ENCODE measurements at places on chromosomes 2 and 18. TPM values are rescaled to one million over a fixed set of nuclear protein-coding genes. Genes with fewer than 3 reads are reported as not detected.

- H3K27ac ChIP-seq = no peak overlapping the region
- no peaks in the 10 kb centered on the region for H3K36me3 ChIP-seq
- no peak for DNase-seq
- H3K4me3 ChIP-seq = no peak overlapping the region
Observed at GRCh38 chr18:8326763-8327394, 282.4 kb upstream of the RAB12 start.

DNA sequence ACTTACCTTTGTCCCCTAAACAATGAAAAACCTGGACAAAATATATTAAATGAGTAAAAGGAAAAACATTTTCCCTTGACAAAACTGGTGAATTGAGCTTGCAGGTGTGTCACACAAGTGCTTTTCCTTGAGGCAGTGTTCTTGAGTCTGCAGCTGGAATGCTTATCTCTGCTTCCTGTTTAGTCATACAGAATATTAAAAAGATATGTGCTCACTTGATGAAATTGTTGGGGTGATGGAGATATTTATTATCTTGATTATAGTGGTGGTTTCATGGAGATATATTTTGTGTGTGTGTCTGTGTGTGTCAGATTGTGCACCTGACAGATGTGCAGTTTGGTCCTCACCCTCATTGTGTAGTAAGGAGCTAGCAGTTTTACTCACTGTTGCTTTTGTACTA is 3.3 kb downstream of the TAF1B start:
- H3K4me1 ChIP-seq = peaks cover 20% of the 10 kb centered on the region
- no peak overlapping the region for H3K27ac ChIP-seq
- H3K4me3 ChIP-seq = no peak overlapping the region
- H3K27me3 ChIP-seq = no peaks in the 10 kb centered on the region

- H3K4me3 ChIP-seq = no peak overlapping the region
- peaks cover 10% of the 10 kb centered on the region for H3K27me3 ChIP-seq
- peaks cover 35% of the 10 kb centered on the region for H3K4me1 ChIP-seq
- no peak overlapping the region for H3K27ac ChIP-seq
- H3K36me3 ChIP-seq = no peaks in the 10 kb centered on the region
Observed at GRCh38 chr2:12617366-12617765, 99.4 kb upstream of the TRIB2 start.

GRCh38 chr2:231711677-231712450 is 3.5 kb downstream of the PTMA start:
- DNase-seq = no peak
- peak overlapping the region; percentile 80 for H3K27ac ChIP-seq
- peaks cover 32% of the 10 kb centered on the region for H3K36me3 ChIP-seq
- no peaks in the 10 kb centered on the region for H3K27me3 ChIP-seq
- peaks cover 57% of the 10 kb centered on the region for H3K4me1 ChIP-seq

DNA sequence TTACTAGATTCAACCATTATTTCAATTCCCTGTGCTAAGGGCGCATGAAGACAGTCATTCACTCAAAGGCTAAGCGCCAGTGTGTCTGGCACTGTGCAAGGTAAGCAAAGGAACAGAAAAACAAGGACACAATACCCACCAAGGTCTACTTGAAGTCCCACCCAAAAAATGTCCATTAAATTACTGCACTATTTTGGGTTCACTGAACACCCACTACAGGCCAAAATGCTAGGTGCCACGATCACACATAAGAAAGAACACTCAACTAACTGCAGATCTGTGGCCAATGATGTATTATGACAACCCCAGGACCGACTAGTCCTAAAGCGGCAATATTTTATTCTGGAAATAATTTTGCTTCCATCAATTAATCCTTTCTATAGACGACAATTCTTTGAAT is 1.8 kb downstream of the TMEM131 start:
- no peaks in the 10 kb centered on the region for H3K27me3 ChIP-seq
- no peaks in the 10 kb centered on the region for H3K36me3 ChIP-seq
- peak overlapping the region; percentile 82 for H3K4me3 ChIP-seq
- H3K27ac ChIP-seq = peak overlapping the region; percentile 93
- H3K4me1 ChIP-seq = peaks cover 46% of the 10 kb centered on the region

GRCh38 chr2:163182764-163183354 is 344.3 kb upstream of the KCNH7 start:
- no peak for DNase-seq
- H3K4me3 ChIP-seq = no peak overlapping the region
- H3K4me1 ChIP-seq = no peaks in the 10 kb centered on the region
- H3K27me3 ChIP-seq = no peaks in the 10 kb centered on the region
- H3K36me3 ChIP-seq = no peaks in the 10 kb centered on the region

DNA sequence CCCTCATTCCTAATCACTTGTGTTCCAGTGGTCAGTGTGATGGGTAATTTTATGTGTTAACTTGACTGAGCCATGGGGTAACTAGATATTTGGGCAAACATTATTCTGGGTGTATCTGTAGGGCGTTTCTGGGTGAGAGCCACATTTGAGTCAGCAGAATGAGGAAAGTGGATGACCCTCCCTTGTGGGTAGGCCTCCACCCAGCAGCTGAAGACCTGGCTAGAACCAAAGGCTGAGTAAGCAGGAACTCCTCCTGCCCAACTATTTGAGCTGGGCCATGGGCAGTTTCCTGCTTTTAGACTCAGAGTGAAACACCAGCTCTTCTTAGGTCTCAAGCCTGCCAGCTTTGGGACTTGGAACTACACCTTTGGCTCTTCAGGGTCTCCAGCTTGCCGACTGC is 141.8 kb downstream of the ACKR3 start:
- no peak overlapping the region for H3K27ac ChIP-seq
- no peak for DNase-seq
- no peak overlapping the region for H3K4me3 ChIP-seq

The STARD6 gene
- not detected for polyA plus RNA-seq

DNA sequence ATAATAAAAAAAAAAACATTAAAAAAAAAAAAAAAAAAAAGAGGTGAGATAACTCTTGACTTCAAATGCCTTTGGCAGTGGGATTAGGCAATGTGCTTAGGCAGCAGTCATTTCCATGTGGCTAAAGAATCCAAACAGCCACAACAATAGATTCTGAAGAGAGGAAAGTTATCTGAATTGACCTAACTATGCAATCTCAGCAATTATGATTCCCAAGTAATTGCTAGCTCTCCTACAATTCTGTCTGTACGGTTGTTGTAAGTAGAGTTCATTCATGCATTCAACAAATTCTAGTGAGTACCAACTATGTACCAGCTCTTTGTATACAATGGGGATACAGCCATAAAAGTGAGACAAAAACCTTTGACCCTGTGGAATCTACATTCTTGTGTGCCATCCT is 3.6 kb downstream of the SRD5A2 start:
- H3K27ac ChIP-seq = no peak overlapping the region
- no peaks in the 10 kb centered on the region for H3K4me1 ChIP-seq

- H3K4me3 ChIP-seq = no peak overlapping the region
- no peaks in the 10 kb centered on the region for H3K4me1 ChIP-seq
- DNase-seq = no peak
- no peaks in the 10 kb centered on the region for H3K27me3 ChIP-seq
- H3K36me3 ChIP-seq = no peaks in the 10 kb centered on the region
Observed at GRCh38 chr18:519019-519879, 18.7 kb upstream of the COLEC12 start.

- no peaks in the 10 kb centered on the region for H3K36me3 ChIP-seq
- no peaks in the 10 kb centered on the region for H3K27me3 ChIP-seq
- no peak overlapping the region for H3K4me3 ChIP-seq
- no peak overlapping the region for H3K27ac ChIP-seq
- peak; percentile 47 for DNase-seq
Observed at GRCh38 chr2:238160206-238161129, 1.7 kb downstream of the ERFE start.

The EGR4 gene
- 2.6 TPM for polyA plus RNA-seq

DNA sequence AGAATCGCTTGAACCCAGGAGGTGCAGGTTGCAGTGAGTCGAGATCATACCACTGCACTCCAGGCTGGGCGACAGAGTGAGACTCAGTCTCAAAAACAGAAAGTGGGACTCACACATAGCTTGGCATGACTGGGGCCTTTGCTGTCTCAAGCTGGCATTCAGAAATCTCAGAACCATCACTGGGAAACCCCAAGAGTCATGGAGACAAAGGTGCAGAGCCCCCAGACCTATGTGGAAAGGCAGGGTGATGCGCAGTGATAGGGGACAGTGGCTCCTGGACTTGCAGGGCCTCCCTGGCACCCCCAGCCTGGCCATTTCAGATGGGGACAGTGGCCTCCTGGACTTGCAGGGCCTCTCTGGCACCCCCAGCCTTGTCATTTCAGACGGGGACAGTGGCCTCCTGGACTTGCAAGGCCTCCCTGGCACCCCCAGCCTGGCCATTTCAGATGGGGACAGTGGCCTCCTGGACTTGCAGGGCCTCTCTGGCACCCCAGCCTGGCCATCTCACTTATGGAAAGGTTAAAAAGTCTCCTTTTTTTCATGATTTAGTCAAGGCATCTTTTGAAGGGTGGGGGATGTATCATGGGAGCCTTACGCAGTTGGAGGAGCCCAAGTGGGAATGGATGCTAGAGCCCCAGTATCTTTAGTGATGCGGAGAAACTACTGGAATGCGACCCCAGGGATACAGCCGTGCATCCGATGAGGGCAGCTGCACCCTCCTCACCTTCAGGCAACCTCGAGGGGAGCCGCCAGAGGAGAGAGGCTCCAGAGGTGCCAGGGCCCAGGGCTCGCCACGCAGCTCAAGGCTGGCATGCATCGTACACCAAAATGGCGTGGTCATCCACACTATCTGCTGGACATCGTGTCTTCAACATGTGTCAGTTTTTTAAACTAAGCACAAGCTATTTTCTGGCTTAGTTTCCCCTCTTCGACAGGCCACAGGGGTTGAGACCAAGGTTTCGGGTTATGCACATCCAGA is 30.5 kb downstream of the ZNF516 start:
- H3K36me3 ChIP-seq = peaks cover 3% of the 10 kb centered on the region
- no peak for DNase-seq
- H3K27ac ChIP-seq = no peak overlapping the region
- H3K4me3 ChIP-seq = no peak overlapping the region
- no peaks in the 10 kb centered on the region for H3K27me3 ChIP-seq

The FER1L5 gene
- polyA plus RNA-seq = not detected

The PIEZO2 gene
- polyA plus RNA-seq = not detected

The ERBB4 gene
- polyA plus RNA-seq = not detected

GRCh38 chr2:233101141-233101540 is 41.0 kb downstream of the INPP5D start:
- H3K4me1 ChIP-seq = peaks cover 83% of the 10 kb centered on the region
- H3K36me3 ChIP-seq = peaks cover 55% of the 10 kb centered on the region
- no peaks in the 10 kb centered on the region for H3K27me3 ChIP-seq
- peak overlapping the region; percentile 98 for H3K27ac ChIP-seq
- H3K4me3 ChIP-seq = peak overlapping the region; percentile 44

- DNase-seq = no peak
- H3K4me3 ChIP-seq = no peak overlapping the region
- H3K27me3 ChIP-seq = no peaks in the 10 kb centered on the region
- no peak overlapping the region for H3K27ac ChIP-seq
- H3K4me1 ChIP-seq = no peaks in the 10 kb centered on the region
Observed at GRCh38 chr2:166675553-166675952, 181.5 kb upstream of the SCN7A start.

DNA sequence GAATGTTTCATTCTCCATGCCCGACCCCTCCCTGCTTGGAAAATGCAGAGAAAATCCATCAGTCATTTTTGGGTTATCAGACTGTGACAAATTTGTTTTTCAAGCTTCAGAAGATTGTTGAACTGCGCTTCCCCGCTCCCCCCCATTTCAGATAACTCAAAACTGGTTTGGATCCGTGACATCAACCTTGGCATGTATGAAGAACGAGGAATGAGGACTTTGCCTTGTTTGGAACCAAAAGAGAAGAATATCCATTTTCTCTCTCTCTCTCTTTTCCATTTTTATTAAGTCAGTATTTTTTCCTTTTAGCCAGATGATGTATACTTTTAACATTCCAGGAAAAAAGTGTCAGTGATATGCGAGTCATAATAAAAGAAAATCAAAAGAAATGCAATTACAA is 171.6 kb downstream of the BCL2 start:
- no peak overlapping the region for H3K4me3 ChIP-seq
- H3K4me1 ChIP-seq = peaks cover 20% of the 10 kb centered on the region
- no peak for DNase-seq

- DNase-seq = no peak
- H3K4me3 ChIP-seq = no peak overlapping the region
- H3K4me1 ChIP-seq = no peaks in the 10 kb centered on the region
- no peaks in the 10 kb centered on the region for H3K36me3 ChIP-seq
- no peak overlapping the region for H3K27ac ChIP-seq
- H3K27me3 ChIP-seq = no peaks in the 10 kb centered on the region
Observed at GRCh38 chr2:216925636-216926366, 65.9 kb upstream of the TNP1 start.

DNA sequence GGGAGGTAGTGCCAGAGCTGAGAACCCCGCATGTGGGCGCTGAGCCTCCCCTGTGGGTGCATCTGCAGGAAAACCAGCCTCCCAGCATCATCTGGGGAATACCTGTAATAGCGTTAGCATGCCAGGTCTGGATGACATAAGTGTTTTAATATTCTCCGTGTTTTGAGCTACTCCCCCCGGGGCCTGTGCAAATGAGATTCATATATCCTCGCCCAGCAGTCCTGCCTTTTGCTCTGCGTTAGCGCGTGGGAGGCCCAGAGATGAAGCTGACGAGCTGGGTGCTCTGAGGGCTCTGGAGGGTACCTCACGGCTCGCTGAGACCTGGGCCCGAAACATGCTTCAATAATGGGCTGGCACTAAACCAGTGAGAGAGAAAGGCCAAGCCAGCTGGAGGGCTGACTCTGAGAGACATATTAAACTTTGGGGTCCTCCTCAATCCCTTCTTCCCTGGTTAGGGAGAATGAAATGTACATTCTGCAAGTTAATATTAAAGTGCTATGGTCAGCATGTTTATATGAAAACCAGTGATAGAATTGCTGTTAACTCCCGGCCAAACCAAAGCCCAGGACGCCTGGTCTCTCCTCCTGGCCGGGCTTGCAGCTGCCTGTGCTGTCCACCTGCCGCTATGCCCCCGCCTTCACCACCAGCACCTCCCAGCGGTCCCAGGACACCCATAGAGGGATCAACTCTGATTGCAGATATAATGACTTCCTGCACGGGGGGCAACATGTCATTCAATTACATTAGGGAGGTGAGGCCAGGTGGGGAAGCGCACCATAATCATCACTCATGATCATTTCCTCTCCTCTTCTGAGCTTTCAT is 77.0 kb downstream of the EDAR start:
- no peak overlapping the region for H3K27ac ChIP-seq
- no peaks in the 10 kb centered on the region for H3K36me3 ChIP-seq
- DNase-seq = no peak
- no peak overlapping the region for H3K4me3 ChIP-seq

The CROCC2 gene
- not detected for polyA plus RNA-seq

GRCh38 chr18:78610179-78610578 is 369.4 kb upstream of the SALL3 start:
- H3K4me3 ChIP-seq = no peak overlapping the region
- no peak overlapping the region for H3K27ac ChIP-seq
- H3K27me3 ChIP-seq = no peaks in the 10 kb centered on the region
- no peaks in the 10 kb centered on the region for H3K36me3 ChIP-seq
- DNase-seq = no peak

- DNase-seq = no peak
- H3K4me1 ChIP-seq = no peaks in the 10 kb centered on the region
- no peaks in the 10 kb centered on the region for H3K27me3 ChIP-seq
- H3K27ac ChIP-seq = no peak overlapping the region
Observed at GRCh38 chr2:107627164-107627563, 199.5 kb upstream of the RGPD4 start.

GRCh38 chr2:159082119-159082518 is 113.7 kb downstream of the TANC1 start:
- H3K36me3 ChIP-seq = no peaks in the 10 kb centered on the region
- no peak overlapping the region for H3K4me3 ChIP-seq
- DNase-seq = no peak
- H3K4me1 ChIP-seq = no peaks in the 10 kb centered on the region
- no peaks in the 10 kb centered on the region for H3K27me3 ChIP-seq

The KRCC1 gene
- polyA plus RNA-seq = 11.9 TPM

The SAG gene
- polyA plus RNA-seq = 0.04 TPM

GRCh38 chr2:47309952-47310800 is 92.8 kb upstream of the MSH2 start:
- peak; percentile 73 for DNase-seq
- peak overlapping the region; percentile 5 for H3K4me3 ChIP-seq
- no peaks in the 10 kb centered on the region for H3K36me3 ChIP-seq
- peaks cover 34% of the 10 kb centered on the region for H3K4me1 ChIP-seq
- H3K27me3 ChIP-seq = no peaks in the 10 kb centered on the region

All from B cell (primary cell).